ENCODE measurements at places on chromosomes 11 and 22.

DNA sequence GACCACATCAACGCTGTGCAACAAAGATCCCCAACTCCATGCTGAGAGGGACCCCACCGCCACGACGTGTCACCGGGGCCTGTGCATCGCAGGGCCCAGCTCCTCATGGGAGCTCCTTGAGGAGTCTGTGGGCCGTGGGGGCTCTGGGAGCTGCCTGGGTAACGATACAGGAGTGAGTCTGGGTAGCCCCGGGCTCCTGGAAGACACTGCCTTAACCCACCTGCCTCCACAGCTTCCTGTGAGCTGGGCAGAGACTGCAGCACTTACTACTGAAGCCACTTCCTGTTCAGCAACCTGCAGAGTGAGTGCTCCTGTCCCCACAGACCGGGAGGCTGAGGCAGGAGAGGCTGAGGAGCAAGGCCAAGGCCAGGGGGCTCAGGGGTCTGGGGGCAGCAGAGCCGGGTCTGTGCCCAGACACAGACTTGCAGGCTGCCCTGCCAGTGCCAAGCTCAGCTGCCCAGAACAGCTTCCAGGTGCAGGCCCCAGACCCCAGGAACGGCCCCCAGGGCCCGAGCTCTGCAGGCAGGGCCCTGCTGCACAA lies 226.7 kb downstream of the BRD1 start:
- no peak for DNase-seq

DNA sequence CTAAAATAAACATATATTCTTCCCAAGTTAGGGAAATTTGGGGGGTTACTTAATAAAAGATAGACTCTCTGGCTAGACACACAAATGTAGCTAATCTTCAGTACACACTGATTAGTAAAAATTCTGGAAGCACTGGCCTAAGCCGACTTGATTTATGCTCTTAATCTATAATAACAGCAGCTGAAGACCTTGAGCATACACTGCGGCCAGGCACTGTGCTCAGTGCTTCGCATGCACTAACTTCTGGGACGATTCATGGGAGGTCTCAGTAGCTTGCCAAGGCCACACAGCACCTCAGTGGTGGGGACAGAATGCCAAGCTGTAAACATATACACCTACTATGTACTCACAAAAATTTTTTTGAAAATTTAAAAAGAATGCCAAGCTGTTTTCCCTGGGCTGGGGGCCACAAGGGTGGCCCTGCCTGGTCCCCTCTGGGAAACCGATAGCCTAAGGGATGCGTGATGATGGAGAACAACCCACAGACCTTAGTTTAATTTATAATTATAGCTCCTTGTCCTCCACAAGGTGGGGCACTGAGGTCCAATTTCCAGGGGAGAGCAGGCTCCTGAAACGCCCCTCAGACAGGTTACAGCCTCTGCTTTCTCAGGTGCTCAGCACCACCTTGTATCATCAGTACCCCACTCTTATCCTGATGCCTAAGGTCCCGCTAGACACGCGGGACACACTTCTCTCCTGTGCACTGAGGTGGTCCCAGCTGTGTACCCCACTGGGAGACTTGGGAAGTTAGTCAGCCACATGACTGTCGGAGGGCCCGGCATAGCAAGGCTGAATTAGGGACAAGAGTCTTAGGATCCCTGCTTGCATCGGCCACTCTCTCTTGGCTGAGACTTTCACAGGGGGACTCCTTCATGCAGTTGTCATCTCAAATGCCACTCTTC lies 20.1 kb downstream of the SERPIND1 start:
- DNase-seq, result no peak

DNA sequence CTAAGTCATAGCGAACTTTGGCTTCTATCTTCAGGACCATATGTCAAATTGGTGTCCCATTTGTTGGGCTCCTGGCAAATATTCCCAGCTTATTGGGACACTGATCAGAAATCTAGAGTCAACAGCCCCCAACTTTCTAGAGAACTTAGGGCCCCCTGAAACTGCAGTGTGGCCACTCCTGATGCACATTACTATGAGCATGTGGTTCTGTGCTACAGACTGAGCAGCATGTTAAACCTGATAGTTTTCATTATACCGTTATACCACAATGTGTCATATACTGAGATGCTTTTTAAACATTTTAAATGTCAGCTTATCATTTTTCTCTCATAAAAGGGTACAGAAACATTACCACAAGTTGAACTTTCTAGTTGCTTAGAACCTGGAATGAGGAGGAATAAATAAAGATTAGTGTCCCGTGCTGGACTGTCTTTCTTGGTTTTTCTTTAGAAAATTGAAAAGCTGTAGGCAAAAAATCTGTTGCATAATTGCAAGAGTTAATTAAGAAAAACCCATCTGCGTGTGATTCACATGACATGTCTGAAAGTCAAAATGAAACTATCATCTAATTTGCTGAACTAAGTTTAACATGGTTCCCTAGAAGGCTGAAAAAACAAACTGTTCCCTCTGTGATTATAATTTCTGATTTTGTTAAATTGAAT lies 16.4 kb upstream of the CTSC start:
- no peak for DNase-seq

DNA sequence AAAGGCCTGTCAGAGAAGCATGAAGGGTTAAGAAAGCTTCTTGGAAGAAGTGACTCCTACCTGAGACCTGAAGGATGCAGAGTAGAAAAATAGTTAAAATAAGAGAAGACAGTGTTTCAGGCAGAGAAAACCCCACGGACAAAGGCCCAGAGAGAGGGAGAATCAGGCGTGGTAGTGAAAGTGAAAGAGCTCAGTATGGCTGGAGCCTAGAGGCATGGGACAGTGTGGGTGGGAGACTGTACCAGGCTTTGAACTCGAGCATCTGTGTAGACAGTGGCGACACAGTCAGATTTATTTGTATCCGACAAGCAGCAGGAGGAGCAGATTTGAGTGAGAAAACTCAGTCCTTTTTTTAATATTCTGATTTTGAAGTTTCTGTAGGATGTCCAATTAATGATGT lies 360.0 kb downstream of the OPCML start:
- DNase-seq, result no peak

- no peak for DNase-seq
Observed at GRCh38 chr22:42160251-42160650, 29.6 kb upstream of the CYP2D6 start.

Measured in NCI-H2227 treated with DMSO at 0.1 percent for 48 hours (cell line).